Fibroblast of skin of right quadriceps (primary cell): ENCODE measurements at places on chromosomes 3 and 15.

- DNase-seq = no peak
Measured at GRCh38 chr3:52694528-52695189, 8.8 kb downstream of the GNL3 start.

GRCh38 chr3:98739266-98739665 is 23.9 kb upstream of the ST3GAL6 start:
- DNase-seq = no peak

GRCh38 chr3:58421004-58421403 is 12.6 kb downstream of the PDHB start:
- no peak for DNase-seq

DNA sequence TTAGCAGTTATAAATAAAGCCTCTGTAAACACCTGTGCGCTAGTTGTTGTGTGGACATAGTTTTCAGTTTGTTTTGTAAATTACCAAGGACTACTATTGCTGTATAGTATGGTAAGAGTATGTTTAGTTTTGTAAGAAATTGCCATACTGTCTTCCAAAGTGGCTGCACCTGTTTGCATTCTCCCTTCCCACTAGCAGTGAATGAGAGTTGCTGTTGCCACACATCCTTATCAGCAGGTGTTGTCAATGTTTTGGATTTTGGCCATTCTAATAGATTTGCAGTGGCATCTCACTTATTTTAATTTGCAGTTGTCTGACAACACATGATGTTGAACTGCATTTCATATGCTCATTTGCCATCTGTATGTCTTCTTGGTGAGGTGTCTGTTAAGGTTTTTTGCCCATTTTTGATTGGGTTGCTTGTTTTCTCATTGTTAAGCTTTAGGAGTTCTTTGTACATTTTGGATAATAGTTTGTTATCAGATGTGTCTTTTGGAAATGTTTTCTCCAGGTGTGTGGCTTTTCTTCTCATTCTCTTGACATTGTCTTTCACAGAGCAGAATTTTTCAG is 14.9 kb downstream of the TCAIM start:
- DNase-seq = no peak
